ENCODE measurements at places on chromosomes 7 and 10.

DNA sequence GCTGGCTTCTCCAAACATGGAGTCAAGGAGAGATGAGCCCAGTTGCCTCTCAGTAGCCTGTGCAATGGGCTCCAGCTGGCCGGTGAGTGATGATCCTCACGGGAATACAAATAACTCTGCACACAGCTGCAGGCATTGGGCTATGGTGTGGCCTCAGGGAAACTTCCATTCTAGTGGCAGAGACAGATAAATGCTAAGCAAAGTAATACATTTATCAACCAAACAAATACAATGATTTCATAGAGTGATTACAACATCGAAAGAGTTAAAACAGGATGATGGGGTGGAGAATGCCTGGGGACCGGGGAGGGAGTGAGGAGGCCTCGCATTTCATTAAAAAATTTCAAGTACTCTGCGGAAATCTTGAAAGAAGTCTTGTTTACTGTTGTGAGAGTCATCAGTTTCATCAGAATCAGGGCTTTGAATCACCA, 15.0 kb upstream of the AKR1B1 start:
- no peak for DNase-seq

DNA sequence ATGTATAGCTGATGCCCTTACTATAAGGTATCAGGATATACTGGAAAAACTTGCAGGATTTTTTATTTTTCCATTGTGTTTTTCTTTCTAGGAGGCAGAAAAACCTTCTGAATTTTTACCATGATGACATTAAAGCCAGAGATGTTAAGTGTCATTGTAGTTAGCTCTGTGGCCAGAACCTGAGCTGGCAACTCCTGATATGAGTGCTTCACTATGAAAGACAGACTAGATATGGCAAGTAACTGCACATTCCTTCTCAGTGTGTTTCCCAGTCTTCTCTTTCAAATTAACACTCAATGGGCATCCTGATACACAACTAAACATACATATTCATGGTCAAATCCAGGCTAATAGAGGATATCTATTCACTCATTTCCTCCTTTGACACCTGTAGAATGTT, 166.2 kb downstream of the CTTNBP2 start:
- no peak for DNase-seq

DNA sequence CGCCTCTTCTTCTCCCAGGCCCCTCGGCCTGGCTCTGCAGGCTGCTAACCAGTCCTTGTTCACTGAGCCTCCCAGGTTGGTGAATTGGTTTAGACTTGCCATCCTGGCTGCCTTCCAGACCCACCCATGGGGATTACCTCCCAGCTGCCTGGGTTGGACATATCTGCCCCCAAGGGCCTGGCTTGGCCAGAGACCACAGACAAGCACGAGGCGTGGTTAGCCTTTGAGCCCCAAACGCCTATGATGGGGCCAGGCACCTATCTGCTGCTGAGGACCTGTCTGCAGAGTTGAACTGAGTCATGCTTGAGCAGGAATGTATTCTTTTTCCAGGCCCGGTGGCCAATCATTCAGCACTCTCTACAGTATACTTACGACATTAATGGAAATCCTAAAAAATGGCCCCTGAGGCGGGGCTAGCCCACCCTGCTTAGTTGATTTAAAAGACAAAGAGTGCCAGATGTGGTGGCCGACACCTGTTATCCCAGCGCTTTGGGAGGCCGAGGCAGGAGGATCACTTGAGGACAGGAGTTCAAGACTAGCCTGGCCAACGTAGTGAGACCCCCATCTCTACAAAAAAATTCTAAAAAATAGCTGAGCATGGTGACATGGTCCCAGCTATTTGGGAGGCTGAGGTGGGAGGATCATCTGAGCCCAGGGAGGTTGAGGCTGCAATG, 361.5 kb downstream of the FRMD4A start:
- DNase-seq = no peak

GRCh38 chr10:35434533-35434932, 98.2 kb downstream of the CCNY start:
- no peak for DNase-seq

- no peak for DNase-seq
Observed at GRCh38 chr7:93719546-93719945, 145.0 kb upstream of the CALCR start.

- DNase-seq = no peak
Observed at GRCh38 chr7:7237201-7237977, 55.0 kb downstream of the C1GALT1 start.

- DNase-seq = no peak
Observed at GRCh38 chr7:139918480-139918879, 89.4 kb downstream of the TBXAS1 start.

DNA sequence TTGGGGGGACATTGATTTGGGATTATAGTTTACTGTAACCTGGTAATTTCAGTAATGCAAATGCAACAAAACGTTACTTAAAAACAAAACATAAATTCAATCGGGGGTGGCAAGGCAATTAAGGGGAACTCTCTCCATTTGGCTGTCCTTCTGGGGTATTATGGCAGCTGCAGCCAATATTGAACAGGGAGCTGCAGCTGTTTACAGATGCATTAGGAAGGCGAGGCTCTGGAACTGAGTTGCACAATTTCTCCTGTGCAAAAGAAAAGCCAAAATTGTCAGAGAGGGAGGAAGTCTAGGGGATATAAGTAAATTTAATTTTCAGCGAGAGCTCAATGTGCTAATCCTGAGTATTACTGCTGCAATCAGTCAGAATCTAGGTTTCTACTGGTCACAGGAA, 36.1 kb downstream of the NEUROD6 start:
- DNase-seq = no peak

- no peak for DNase-seq
Observed at GRCh38 chr7:132169730-132170129, 406.5 kb downstream of the PLXNA4 start.

DNA sequence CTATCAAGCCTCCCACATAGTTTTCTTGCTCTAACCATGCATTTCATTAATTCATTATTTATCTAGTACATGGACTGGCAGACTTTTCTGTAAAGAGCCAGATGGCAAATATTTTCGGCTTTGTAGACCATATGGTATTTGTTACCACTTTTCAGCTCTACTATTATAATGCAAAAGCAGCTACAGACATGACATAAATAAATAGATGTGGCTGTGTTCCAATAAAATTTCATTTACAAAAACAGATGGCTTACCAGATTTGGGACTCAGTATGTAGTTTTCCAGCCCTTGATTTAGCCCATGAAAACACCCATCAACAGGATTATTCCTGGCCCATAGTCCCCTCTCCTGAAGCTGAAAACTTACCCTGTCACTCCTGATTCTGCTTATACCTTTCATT, 32.1 kb downstream of the PLCE1 start:
- no peak for DNase-seq

GRCh38 chr7:415646-416525, 103.8 kb downstream of the PDGFA start:
- DNase-seq = no peak

GRCh38 chr7:152512706-152513105, 76.9 kb upstream of the KMT2C start:
- no peak for DNase-seq

GRCh38 chr10:68897336-68897741, 3.8 kb upstream of the DDX50 start:
- DNase-seq = no peak

- no peak for DNase-seq
Observed at GRCh38 chr10:86391236-86391840, 24.7 kb upstream of the GRID1 start.

GRCh38 chr7:144659211-144659610, 176.6 kb downstream of the TPK1 start:
- DNase-seq = no peak

DNA sequence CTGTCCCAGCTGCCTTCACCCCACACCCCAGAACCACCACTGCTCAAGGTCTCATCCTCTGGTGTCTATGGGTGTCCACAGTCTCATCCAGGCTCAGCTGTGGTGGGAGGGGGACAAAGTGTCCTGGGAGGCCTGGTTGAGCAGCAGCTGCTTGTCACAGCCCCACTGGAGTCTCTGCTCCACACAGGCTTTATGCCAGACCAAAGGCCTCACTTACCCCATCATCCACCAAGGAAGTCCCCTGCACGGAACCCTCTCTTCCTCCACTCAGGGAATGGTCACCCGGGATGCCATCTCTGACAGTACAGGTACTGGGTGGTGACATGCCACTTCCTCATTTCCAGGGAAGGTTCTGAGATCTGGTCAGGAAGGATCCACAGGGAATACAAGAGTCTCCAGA, 925.4 kb upstream of the ZNF722 start:
- no peak for DNase-seq

- no peak for DNase-seq
Observed at GRCh38 chr7:31926991-31927584, 143.1 kb downstream of the PDE1C start.

- no peak for DNase-seq
Observed at GRCh38 chr7:155231241-155231800, 66.4 kb upstream of the INSIG1 start.

GRCh38 chr7:24825381-24825794, 68.1 kb upstream of the GSDME start:
- DNase-seq = no peak

DNA sequence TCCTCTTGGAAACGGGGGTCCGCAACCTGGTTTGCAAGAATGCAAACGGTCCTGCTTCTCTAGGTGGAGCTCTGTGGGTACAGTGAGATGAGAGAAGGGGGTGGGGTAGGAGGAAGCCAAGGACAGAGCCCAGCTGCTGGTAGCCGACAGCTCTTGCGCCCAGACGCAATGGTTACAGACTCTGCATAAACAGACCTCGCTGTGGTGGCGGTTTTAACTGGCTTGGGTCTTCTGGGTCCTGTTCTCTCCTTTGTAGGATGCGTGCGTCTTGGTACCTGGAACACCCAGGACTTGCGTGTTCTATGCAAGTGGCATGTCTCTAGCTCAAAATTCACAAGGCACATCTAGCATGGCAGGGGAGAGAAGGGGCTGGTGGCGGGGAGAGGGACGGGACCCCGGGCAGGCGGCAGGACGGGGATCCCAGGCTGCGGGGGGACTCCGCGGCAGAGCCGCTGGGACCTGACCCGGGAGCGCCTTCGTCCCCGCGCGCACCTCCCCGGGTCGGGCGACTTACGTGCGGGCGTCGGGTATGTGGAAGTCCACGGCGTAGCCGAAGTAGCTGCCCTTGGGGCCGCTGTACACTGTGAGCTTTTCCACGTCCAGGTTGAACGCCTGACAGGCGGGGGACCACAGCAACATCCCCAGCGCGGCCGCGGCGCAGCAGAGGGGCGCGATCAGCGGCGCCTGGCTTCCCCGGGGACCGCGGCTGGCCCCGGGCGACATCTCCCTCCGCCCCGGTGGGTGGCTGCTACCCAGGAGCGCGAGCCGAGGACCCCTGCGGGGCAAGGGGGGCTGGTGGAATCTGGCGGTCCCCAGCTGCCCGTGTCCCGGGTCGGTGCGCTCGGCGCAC, 448 bp downstream of the ITGA8 start:
- DNase-seq = no peak

- DNase-seq = no peak
Observed at GRCh38 chr10:80205477-80206276, at the start of gene ANXA11. Gene ANXA11 (minus strand): TSS chr10:80205537. CDS start chr10:80172861, 32,676 bp downstream.

DNA sequence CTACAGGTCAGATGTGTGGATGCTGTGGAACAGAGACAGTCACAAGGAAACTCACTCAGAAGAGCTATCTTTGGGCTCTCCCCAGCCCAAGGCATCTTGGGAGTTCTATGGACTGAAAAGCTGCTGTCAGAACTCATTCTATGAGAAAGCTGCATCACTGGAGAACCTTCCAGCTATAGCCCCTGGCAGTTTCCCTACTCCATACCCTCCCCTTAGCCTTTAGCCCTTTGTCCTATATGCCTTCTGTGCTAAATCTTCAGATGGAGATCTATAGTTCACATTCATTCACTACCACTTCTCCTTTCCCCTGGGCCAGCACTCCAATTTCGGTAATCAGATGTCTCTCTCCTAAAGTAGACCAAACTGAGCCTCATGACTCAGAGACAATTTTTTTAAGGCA, 6.9 kb downstream of the WNT8B start:
- no peak for DNase-seq

DNA sequence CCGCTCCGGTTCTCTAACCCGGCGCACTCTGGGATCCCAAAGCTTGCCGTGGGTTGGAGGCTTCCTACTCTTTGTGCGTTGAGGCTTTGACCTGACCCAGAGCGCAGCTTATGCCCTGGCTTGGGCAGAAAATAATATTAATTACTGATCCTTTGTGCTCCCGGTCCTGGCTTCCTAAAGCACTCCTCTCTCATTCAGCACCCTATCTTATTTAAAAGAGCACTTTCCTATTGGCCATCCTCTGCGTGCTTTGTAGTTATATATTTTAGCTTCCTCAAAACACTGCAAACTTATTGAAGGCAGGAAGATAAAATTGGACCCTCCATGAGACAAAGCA, 466.0 kb downstream of the XPNPEP1 start:
- DNase-seq = no peak

GRCh38 chr7:6545398-6546126, 5.7 kb downstream of the GRID2IP start:
- DNase-seq = no peak

DNA sequence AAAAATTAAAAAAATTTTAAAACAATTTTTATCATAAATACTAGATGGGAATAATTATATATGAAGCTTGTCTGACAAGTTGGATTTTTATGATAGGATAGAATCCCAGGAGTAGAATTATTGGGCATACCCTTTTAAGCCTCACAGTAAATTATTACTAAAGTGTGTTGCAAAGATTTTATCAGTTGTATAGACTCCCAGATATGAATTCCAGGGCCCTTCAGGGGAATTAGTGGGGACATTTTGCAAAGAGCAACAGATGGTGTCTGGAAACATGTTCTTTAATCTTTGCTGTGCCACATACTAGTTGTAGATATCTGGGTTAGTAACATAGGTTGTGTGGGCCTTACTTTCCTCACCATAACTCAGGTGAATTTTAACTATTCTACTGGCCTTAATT, 28.7 kb downstream of the ZEB1 start:
- DNase-seq = no peak

DNA sequence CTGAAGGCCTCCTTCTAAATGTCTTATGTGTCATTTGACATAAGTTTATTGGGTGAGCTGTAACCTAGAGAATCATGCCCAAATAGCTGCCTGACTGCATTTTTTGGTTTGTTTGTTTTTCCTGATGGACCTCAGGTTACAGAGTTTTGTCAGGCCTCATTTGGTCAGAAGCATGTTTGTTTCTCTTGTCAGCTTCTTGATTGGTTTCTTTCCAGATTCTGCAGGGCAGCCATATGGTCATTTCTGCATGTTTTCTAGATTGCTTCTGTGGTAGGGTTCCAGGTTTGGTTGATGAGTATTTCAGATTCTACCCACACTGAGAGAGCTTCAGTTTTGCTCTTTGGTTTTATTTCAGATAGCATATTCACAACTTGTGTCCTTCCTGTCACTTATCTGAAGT, 28.0 kb downstream of the GLCCI1 start:
- DNase-seq = no peak

DNA sequence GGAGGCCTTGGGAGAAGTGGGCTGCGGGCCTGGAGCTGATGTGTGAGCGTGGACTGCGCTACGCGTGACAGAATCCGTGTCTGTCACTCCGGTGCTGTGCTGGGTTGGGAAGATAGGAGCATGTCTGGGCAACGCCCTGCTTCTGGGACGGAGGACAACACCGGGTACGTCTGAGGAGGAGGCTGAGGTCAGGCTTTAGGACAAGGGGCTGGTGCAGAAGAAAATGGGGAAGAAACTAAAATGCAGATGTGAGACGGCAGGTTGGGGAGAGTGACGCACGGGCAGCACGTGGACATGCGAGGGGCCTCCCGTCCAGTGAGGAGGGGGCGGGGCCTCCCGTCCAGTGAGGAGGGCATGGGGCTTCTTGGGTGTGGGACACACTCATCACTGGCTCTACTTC, 207.4 kb downstream of the DNAJB6 start:
- no peak for DNase-seq

- DNase-seq = no peak
Observed at GRCh38 chr10:17128261-17128660, 1.4 kb downstream of the CUBN start.

- DNase-seq = no peak
Observed at GRCh38 chr10:79316671-79317431, 30.4 kb upstream of the PPIF start.

All from esophagus squamous epithelium (tissue), 5 donors.